ENCODE measurements at places on chromosomes 4 and X.

- DNase-seq = no peak
Measured at GRCh38 chr4:32560306-32560705, 1840.1 kb downstream of the PCDH7 start.

DNA sequence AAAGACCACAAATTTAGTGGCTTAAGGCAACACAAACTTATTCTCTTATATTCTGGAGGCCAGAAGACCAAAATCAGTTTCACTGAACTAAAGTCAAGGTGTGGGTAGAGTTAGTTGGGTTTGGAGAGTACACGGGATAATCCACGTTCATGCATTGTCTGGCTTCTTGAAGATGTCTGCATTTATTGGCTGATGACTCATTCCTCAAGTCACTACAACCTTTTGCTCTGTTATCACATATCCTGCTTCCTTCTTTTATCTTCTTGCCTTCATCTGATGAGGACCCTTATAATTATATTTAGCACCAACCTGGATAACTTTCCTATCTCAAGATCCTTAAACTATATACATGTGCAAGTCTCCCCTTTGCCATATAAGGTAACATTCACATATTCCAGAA lies 590.0 kb downstream of the FSTL5 start:
- DNase-seq = no peak

GRCh38 chr4:100778431-100778830 lies 260.6 kb upstream of the EMCN start:
- DNase-seq = no peak

GRCh38 chr4:117400039-117400835 lies 314.9 kb upstream of the TRAM1L1 start:
- DNase-seq = no peak

DNA sequence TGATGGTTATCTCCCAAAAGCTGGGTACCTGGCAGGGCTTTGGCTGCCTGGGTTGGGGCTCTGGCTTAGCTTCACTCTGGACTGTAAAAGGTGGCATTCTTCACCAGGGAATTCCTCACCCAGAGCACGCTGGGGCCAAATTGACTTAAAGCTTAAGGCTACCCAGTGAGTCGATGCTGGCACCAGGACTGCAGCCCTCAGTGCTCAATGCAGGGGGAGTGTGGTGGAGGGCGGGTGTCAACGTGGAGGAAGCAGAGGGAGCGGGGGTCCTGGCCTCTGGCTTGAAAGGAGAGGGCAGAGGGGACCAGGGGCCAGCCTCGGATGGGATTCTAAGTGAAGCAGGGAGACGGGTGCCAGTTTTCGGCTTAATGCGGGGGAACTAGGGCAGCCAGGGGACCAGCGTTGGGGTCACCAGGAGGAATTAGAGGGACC lies 446 bp upstream of the FAM50A start:
- DNase-seq = no peak

- DNase-seq = no peak
Measured at GRCh38 chrX:13088156-13088487, 43.7 kb upstream of the FAM9C start.

DNA sequence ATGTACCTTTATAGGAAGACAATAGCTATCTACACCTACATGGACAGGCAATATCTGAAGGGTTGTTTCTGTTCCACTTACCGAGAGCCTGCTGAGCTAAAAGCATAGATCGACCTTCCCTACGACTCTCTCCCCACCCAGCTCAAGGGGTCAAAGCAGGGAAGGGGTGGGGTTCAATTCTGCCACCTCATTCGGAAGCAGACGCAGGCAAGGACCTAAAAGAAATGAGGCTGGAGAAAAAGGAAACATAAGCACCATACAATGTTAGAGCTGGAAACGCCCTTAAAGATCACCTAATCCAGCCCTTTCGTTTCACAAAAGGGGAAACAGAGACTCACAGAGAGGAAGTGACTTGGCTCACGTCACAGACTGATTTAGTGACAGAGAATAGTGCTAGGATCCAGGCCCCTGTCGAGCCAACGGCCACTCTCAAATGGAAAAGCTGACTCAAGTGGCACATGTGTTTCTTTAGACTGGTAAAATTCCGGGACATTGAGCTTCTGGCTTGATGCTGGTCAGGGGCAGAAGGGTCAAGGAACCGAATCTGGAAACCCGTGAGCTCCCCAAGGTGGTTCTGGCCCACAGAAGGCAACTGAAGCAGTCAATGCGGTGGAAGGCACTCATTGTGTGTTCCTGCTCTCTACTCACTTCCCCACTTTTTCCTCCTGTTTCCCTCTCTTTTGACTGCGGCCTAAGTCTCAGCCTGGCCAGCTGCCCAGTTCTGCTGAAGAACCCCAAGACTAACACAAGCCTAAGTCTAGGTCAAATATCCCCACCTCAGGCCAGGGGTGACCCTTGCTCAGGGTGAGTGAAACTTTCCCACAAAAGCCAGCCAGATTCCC lies 7.5 kb downstream of the SEPTIN6 start:
- DNase-seq = no peak

- DNase-seq = no peak
Measured at GRCh38 chr4:61041527-61041926, 158.6 kb upstream of the ADGRL3 start.

GRCh38 chr4:115927382-115927781 lies 814.0 kb upstream of the NDST4 start:
- no peak for DNase-seq

GRCh38 chr4:144732584-144733428 lies 86.8 kb downstream of the HHIP start:
- DNase-seq = no peak

DNA sequence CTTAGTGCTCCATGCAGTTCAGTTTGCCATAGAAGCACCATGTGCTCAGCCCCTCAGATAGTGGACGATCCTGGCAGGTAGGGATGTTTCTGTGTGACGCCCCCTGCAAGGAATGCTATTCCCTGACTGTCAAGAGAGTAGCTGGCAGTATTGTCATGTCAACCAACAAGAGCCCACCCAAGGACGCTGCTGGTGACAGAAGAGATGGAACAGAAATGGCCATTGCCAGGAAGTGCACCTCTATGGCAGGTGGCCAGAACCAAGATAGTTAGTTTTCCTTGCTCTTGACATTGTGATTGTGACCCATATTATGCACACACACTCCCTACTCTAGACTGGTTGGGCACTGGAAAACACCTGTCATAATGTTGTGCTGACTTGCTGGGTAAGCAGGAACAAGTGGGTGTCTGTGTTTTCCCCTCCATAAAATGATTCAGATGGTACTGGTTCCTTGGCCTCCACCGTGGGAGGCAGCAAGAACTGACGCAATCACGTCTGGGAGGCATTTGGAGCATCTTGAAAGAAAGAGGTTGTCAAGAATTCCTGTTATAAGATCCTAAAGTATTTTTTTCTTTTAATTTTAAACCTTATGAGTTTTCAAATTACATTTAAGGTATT lies 507.9 kb downstream of the MID1IP1 start:
- DNase-seq = no peak

DNA sequence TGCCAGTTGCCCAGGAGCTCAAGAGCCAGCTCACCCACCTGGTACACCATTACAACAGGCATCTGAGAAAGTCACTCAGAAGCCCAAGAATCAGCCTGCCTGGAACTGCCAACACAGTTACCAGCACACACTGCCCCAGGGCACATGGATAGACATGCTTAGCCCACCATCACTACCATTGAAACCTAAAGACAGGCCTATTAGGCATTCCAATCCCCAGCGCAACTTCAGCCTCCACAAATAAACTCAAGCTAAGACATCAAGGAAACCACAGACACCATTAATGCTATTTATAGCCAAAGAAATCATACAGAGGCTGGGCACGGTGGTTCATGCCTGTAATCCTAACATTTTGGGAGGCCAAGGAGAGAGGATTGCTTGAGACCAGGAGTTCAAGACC lies 42.3 kb downstream of the ATRX start:
- no peak for DNase-seq

- no peak for DNase-seq
Measured at GRCh38 chr4:26349496-26349895, 28.7 kb downstream of the RBPJ start.

GRCh38 chrX:43836435-43837184 lies 45.6 kb downstream of the MAOB start:
- DNase-seq = peak; percentile 0

DNA sequence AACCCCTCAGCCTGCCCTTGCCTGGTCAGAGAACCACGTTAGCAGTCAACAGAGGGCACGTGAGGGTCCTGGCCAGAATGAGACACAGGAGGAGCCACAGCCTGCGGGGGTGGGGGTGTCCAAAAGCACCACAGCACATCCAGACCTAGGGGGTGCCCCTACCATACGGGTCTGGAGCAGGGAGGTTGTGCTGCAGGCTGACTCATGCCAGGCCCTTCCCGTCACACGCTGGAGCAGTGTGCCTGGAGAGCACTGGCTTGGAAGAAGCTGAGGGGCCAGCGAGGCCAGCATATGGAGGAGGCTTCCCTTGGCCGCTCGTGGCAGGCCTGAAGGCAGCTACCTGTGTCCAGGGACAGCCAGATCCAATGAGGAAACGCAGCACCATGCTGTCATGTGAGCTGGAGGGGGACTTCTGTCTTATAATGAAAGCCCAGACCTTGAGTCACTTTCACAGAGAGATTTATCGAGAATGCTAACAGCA lies 1.5 kb upstream of the IRAK1 start:
- DNase-seq = no peak

GRCh38 chr4:151717909-151718628 lies 42.7 kb downstream of the GATB start:
- no peak for DNase-seq

GRCh38 chr4:59223292-59223941 lies 1976.7 kb upstream of the ADGRL3 start:
- DNase-seq = no peak

DNA sequence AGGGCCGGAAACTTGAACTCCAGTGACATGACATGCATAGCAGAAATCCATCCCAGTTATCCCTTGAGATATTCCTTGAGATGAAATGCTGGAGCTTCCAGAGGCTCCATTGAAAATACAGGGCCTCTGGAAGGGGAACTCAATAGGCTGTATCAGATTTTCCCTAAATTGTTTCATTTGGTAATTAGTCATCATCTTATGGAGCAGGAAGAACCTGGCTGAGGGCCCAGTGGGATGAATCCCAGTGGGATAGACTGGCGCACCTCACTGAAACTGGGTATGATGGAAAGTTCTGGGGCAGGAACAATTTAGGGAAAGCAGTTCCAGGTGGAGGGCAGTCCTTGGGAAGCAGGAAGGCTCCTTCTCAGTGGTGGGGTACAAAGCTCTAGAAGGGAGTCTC lies 307.8 kb upstream of the DIPK2B start:
- no peak for DNase-seq

DNA sequence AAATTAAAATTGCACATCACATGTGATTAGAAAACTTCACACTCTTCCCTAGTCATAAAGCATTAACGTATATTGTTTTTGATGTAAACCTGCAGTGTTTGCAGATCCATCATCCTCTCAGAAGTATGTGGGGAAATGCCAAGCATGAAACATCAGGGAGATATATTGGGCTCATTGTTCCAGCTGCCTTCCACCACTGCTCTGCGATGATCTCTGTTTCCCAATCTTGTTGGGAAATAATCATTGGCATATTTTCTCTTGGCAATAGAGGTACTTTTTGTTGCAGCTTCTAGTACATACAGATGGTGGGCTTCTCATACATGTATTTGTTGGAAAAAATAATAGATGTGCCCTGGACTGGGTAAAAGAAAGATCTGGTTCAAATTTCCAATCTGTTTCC lies 466.3 kb upstream of the HS3ST1 start:
- DNase-seq = no peak

DNA sequence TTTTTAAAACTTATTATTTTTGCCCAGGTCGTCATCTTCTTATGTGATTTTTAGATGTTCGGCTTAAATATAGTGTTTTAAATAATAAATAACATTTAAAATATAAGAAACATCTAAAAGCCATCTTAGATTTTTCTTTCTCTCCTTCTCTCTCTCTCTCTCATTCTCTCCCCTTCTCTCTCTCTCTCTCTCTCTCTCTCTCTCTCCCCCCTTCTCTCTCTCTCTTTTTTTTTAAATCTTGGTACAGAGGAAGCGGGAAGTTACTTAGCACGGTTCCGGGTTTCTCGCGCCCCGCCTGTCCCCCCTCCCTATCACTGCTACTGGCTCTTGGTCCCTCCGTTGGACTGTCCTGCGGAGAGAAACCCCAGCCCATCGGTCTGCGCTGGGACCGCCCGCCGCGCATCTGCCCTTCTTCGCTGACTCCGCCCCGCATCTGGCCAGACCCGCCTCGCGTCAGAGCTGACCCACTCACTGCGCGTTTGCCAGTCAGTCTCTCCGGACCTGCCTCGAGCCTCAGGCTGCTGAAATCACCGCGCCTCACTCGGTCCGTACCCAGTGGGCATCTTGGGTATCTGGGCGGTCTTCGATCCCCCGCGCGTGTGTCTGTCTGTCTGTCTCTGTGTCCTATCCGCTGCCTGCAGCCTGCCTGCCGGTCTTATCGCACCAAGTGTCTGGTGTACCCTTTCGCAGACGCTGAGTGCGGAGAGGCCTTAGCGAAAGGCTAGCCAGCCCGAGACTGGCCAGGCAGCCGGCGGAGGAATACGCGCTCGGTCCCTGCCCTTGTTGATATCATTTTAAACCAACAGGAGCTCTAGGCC lies at the start of gene PABPC5:
TSS of gene PABPC5 (plus strand) at position 489 of the 818 bp plus-strand sequence. CDS start 739 bp downstream, outside the sequence.
- DNase-seq = no peak

DNA sequence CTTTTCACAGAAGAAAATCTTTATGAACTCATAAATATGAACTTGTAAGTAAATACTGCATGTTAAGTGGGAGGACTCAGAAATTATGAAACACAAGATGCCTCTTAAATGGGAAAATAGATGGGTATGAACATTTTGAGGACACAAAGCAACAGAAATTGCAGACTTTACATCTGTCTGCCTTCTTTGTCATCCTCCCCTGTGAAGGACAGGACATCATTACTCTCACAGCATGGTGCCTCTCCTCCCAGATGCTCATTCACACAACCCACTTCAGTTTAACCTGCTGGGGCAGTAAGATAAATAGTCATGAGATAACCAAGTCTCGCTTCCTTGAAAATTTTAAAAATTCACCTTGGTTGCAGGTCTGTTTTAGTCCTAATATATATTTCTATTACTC lies 144.5 kb downstream of the APBB2 start:
- peak; percentile 63 for DNase-seq

GRCh38 chrX:129230850-129231512 lies 292.3 kb downstream of the SMARCA1 start:
- no peak for DNase-seq

DNA sequence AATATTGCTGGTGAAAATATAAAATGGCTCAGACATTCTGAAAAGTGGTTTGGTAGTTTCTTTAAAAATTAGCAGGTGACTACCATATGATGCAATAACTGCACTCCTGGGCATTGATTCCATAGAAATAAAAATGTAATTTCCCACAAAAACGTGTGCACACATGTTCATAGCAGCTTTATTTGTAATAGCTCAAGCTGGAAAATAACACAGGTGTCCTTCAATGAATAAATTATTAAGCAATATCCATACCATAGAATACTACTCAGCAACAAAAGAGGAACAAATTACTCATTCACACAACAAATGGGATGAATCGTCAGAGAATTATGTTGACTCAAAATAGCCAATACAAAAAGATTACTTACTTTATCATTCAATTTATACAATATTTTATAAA lies 893.7 kb upstream of the SLIT2 start:
- no peak for DNase-seq

Measured in COR-L47 (cell line).